Lung (tissue), 17 donors: ENCODE measurements at places on chromosomes 2 and 18.

GRCh38 chr2:206432193-206433082, 10.9 kb upstream of the ADAM23 start:
- no peak for DNase-seq

DNA sequence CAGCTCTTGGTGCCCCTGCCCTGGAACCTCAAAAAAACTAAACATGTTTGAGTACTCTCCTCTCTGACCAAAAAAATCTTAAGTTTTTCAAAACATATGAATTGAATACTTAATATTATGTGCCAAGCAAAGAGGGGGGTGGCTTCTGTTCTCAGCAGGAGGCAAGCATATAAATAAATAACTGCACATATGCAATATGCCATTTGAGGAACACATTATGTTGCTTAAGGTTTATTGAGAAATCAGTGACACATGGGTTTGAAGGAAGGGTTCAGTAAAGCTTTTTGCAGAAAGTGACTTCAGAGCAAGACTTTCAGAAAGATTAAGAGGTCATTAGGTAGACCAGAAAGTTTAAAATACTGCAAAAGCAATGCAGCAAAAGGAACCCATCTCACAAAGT, 429.2 kb downstream of the TDRD15 start:
- peak; percentile 48 for DNase-seq

DNA sequence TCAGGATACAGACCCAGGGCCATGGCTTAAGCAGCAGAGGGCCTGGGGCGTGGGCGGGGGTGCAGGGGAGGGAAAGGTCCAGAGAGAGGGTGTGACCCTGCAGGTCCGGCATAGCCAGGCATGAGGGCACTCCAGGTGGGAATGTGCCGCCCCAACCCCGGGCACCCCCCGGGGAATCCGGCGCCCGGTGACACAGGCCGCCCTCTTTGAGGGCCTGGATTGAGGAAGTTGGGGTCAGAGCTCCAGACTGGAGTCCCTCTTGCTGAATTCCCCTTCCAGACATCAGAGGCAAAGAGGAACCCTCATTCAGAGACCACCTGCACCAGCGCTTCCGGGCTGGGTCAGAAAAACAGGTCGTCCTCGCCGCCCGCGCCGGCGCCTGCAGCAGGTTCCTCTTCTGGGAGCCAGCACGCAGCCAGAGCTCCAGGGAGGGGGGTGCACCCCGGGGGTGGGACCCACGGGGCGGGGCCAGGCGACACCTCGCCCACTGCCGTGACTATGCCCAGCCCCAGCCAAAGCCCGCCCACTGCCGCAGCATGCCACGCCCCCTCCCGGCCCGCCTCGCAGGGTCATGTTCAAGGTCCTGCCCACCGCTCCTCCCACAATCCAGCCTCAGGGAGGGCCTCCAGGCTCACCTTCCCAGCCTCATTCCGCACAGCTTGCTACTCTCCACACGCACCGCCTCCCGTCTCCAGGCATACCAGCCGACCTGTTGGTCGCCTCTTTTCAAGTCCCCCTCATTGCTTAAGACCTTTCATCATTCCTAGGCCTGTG, 98.3 kb upstream of the ID2 start:
- DNase-seq: peak; percentile 85

DNA sequence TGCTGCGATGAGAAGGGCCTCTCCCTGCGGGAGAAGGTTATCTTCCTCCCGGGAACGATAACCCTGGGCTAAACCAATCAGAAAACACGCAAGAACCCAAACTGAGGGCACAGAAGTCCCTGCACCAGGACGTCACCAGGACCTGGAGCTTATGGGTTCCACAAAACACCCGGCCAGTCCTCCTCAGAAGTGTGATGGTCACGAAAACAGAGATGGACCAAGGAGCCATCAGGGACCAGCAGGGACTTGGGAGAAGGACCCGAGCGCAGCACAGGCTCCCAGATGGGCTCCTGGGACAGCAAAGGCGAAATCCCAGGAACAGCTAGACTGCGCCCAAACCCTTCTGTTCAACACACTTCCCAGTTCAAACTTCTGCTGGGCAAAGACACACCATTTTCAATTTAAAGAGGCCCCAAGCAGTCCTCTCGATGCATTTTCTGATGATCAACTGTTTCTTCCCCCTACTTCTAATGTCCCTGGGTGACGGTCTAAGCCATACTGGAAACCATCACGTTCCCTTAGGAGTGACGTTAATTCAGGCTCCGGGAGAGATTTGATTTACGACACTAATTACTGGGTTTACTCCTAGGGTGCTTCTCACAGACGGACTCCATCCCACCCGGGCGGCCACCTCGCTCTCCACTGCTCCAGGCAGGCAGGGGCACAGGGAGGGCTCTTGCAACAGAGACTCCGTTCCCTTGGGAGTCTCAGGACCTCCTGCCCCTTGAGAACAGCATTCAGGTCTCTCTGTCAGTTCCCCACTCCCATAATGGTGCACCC, 29.2 kb downstream of the ZNF516 start:
- DNase-seq: no peak

GRCh38 chr2:25035537-25036220, 6.2 kb upstream of the EFR3B start:
- DNase-seq: peak; percentile 24

DNA sequence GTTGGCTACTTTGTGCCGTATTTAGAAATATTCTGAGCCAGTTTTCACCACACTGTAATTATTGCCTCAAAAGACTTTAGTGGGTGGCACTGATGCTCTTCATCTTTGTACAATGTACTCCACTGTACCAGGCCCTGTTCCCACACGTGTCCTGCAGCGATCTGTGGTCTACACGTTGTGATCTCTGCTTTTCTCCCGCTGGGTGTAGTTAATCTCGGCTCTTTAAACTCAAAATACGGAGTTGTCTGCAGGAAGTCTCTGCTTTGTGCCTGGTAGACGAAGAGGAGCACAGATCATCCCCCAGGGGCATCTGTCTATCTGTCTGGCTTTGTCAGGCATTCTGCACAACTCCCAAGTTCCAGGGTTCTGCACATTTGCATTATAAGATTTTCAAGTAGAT, 12.1 kb upstream of the GREB1 start:
- DNase-seq: no peak

GRCh38 chr18:51110073-51110797, 80.2 kb downstream of the SMAD4 start:
- DNase-seq: peak; percentile 34

DNA sequence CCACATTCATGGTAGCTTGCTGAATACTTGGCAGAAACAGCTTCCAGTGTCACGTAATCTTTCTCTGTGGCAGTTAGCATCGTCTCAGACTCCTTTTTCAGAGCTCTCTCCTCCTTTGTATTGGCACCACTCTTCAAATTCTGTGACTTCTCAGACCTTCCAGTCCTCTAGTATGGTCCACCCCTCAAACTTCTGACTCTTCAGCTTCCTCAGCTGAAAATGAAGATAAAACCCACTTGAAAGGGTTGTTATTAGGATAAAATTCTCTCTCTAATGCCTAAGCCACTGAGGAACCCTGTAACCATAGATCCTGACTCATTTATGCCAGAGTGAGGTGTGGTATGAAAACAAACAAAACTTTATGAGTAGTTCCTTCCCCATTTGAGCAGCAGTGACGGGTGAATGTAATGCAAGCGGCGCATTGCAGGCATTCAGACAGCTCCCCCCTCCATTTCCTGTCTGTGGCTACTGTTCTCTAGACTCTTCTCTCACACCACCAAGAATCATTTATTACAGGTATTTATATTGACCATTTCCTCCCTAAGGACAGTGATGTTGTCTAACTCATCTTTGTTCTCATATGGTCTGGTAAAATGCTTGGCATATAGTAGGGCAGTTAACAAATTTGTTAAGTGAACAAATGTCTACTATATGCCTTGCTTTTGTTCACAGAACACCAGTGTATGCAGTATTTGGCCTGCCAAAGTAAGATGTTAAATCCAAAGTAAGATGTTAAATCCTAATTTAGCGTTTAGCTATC, 35.3 kb downstream of the GALNT1 start:
- peak; percentile 50 for DNase-seq

DNA sequence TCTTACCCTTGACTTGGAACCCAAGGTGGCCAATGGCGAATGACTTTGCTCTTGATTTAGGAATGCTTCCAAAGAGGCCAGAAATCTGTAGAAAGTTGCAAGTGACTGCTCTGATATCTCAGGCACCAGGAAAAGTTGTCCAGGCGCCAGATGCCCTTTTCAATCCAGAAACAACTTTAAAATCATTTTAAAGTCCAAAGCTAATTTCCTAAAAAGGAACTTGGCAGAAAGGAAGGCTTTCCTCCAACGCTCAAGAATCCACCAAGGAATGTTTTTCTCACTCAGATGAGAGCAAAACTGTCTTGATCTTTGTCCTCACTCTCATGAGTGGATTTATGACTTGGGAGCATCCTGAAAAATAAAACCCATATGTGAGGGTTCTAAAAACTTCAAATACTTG, 5.3 kb downstream of the NGEF start:
- DNase-seq: peak; percentile 39

DNA sequence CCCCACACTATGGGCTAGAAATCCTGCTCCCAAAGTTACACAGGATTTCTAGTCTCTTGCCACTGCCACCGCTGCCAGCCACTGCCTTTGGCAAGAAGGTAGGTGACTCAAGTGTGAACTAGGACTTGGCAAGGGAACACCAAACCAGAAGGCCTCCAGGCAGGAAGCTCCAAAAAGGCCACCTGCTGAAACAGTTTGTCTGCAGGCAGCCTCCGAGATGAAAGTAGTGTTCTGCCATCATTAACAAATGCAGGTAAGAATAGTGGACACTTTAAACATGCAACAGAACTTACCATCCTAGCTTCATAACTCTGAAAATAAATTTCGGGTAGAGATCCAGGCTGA, 3.9 kb downstream of the ANKRD44 start:
- no peak for DNase-seq

DNA sequence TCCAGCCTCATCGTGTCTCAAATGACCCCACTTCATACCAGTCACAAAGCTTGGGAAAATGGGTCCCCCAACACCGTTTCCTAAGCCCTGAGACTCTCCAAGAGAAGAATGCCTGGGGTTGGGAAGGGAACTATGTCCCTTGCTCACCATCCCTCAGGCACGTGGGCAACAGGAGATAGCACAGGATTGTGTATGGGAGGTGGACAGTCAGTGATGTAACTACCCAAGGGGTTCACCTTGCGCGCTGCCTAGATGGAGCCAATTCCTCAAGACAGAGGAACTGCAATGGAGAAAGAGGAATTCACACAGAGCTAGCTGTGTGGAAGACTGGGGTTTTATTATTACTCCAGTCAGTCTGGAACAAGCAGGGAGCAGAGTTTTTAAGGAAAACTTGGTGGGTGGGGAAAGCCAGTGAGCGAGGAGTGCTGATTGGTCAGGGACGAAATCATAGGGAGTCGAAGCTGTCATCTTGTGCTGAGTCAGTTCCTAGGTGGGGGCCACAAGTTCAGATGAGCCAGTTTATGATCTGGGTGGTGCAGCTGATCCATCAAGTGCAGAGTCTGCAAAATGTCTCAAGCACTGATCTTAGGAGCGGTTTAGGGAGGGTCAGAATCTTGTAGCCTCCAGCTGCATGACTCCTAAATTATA, 13.8 kb upstream of the CXCR1 start:
- DNase-seq: no peak

DNA sequence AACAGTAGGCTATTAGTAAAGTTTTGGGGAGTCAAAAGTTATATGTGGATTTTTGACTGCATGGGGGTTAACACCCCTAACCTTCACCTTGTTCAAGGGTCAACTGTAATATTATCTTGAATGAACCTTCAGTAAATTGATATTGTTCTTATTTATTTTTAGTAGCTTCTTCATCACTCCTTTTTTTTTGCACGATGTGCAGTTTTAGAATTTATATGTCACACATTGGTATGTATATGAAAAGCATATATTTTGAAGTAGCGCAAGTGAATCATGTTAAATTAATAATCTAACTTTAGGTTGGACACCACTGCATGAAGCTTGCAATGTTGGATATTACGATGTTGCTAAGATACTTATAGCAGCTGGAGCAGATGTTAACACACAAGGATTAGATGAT, 79.9 kb downstream of the ANKRD12 start:
- DNase-seq: no peak

GRCh38 chr2:33727361-33728032, 128.4 kb upstream of the FAM98A start:
- DNase-seq: no peak
